ENCODE measurements at places on chromosomes 2 and 18.

GRCh38 chr2:42794271-42795046 lies 2.1 kb upstream of the HAAO start:
- DNase-seq = peak; percentile 51

DNA sequence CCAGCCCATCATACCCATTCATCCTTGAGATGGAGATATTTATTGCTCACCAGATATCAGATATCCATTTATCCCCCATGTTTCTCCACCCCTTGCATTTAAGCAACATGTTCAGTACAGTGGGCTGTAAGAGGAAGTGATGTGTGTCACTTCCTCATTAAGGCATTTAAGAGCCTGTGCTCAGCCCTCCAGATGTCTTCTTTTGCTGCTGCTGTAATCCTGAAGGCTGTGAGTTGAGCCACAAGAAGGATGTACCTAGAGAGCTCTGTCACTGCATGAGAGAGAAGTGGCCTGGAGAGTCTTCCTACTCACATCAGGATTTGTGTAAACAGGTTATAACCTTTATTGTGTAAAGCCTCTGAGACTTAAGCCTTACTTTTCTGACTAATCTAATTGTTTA lies 151.8 kb upstream of the UNC80 start:
- DNase-seq = no peak

GRCh38 chr2:234999740-235000425 lies 48.1 kb downstream of the SH3BP4 start:
- no peak for DNase-seq

- no peak for DNase-seq
Observed at GRCh38 chr2:237980087-237980486, 13.3 kb downstream of the UBE2F start.

- no peak for DNase-seq
Observed at GRCh38 chr2:23624378-23624777, 239.4 kb downstream of the KLHL29 start.

DNA sequence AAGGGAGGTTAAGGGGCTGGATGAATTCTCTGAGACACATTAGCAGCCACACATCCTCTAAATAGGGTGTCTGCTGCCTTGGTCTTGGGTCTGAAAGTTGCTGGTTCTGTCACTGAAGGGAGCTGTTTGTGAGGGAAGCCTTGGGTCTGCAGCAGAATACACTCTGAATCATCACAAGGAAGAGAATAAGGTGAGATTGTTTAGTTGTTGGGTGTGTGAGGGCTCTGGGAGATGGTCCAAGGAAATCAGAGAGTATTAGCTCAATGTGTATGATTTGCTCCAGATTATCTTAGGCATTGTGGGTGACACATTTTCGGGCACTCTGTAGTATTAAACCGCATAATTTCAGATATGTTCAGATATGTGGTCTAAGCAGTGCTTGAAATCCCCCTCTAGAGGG lies 548.5 kb downstream of the SLC4A3 start:
- DNase-seq = no peak

- no peak for DNase-seq
Observed at GRCh38 chr2:43407935-43408334, 181.5 kb upstream of the ZFP36L2 start.

DNA sequence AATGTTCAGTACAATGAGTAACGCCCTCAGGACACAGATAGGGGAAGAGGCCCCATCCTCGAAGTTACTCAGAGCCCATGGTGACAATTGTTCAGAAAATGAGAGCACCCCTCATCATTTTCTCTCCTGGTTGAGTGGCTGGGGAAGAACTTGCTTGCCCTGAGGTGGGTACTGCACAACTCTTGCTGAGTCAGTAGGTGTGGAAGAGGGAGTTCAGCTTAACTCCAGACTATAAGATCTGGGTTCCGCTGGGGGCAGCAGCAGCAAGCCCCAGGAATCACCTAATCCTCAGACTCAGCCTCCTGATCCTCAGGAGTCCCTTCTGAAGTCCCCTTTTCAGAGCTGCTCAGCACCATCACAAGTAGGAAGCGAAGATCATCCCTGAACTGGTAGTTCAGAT lies 123.7 kb downstream of the PIEZO2 start:
- no peak for DNase-seq

GRCh38 chr2:151918308-151918707 lies 90.1 kb upstream of the ARL5A start:
- no peak for DNase-seq

DNA sequence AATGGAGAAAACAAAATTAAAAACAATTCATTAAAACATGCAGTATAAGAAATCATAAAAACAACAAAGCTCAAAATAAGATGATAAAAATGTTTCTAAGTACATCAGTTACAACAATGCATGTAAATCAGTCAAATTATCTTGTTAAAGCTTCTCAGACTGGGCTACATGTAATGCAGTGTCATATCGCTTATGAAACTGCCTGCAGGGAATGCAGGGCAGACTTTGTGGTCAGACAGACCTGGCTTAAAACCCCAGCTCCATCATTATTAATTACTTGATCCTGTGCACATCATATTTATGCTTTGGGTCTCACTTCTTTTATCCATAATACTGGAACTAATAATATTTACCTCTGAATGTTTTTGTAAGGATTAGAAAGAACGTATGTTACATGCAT lies 74.6 kb downstream of the PID1 start:
- DNase-seq = no peak

- DNase-seq = no peak
Observed at GRCh38 chr18:52183107-52183506, 156.9 kb upstream of the DCC start.

DNA sequence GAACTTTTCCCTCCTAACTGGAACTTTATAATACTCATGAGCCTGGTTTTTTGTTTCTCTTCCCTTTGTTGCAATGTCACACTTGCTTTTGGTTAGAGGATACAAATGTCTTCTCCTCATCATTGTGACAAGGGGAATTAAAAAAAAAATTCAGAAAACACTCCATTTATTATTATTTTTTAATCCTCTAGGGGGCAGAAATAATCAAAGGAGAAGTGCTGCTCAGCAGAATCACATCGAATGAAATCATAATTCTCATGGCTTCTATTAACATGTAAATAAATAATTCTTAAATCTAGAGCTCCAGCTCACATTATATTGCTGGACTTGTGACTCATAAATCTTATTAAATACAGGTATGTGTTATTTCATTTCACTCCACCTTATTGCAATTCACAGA lies 273.8 kb downstream of the TRIB2 start:
- no peak for DNase-seq

DNA sequence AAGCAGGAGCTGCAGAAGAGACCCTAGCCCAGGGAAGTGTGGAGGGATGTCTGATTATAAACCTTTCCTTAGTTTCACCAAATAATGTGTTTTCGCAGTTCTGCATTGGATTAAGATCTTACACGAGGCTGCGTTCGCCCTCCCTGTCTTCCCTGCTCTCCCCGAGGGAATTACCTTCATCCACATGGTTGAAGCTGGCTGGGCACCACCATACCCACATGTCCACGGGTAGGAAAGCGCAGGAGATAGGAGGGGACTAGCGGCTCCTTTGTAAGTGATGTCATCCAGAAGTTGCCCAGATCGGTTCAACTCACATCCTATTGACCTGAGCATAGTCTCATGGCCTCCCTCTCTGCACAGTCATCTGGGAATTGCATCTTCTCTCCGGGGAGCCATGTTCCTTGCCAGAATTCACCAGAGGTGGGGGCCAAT lies 1.1 kb downstream of the TTL start:
- DNase-seq = peak; percentile 45

GRCh38 chr18:79932907-79933306 lies 18.5 kb downstream of the SLC66A2 start:
- DNase-seq = no peak

GRCh38 chr2:29281916-29282247 lies 166.7 kb downstream of the CLIP4 start:
- DNase-seq = no peak

DNA sequence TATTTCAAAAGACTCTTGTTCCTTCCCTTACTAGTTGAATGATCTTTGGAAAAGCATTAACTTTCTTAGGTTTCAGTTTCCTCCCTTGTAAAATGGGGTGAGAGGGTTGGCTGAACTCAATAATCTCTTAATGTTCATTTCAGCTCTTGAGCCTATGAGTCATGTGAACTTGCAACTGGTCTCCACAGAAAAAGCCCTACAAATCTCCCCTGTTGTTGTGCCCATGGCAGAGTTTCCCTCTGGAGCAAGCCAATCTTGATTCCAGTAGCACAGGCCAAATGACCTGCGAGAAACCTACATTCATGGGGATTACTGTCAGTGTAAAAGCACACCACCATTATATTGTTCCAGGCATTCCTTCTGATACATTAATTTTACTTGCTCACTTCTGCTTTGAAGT lies 388.9 kb downstream of the ALK start:
- no peak for DNase-seq

- no peak for DNase-seq
Observed at GRCh38 chr2:3254442-3254941, 123.1 kb downstream of the EIPR1 start.

DNA sequence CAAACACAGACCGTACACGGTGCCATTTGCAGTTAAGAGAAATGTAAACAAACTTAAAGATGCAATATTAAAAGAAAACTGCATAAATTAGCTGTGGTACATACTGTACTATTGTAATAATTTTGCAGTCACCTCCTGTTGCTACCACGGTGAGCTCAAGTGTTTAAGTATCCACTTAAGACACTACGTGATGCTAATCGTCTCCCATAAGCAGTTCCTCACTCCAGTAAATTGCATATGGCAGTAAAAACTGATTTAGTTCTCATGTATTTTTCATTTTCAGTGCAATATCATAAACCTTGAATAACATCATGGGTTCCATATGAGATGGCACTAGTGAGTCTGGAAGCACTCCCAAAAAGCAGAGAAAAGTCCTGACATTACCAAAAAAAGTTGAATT lies 14.4 kb downstream of the CLEC4F start:
- peak; percentile 66 for DNase-seq

DNA sequence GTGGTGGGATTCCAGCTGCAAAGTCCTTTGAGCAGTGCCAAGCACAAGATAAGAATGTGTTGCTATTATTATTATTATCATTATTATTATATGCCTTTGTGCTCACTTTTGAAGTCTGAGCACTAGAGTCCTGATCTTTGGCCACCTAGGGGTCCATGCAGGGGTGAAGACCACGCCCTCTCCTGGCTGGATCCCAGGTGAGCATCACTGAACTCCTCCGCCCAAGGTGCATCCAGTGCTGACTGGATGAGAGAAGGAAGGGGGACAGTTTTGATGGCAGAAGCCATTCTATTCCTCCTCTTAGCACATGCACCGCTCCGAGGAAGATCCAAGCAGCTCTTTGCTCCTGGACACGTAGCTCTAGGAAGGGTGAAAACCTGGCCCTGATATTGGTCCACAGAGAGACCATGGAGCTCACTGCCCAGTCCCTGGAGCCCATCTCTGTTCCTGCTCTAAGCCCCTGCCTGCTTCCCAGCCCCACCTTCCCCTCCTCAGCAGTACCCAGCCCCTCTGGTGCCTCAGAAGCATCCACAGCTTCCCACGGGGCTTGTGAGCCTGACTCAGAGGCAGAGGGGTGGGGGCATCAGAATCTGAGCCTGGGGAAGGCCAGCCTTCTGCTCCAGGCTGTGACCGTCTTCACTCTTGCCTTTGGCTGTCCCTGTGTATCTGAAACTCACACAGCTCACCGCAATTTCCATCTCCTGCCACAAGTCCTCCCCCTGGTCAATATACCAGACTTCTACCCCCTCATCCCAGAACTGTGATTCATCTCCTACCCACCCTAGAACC lies 45.4 kb downstream of the MCFD2 start:
- no peak for DNase-seq

- DNase-seq = no peak
Observed at GRCh38 chr2:113791697-113792590, 35.5 kb upstream of the SLC35F5 start.

DNA sequence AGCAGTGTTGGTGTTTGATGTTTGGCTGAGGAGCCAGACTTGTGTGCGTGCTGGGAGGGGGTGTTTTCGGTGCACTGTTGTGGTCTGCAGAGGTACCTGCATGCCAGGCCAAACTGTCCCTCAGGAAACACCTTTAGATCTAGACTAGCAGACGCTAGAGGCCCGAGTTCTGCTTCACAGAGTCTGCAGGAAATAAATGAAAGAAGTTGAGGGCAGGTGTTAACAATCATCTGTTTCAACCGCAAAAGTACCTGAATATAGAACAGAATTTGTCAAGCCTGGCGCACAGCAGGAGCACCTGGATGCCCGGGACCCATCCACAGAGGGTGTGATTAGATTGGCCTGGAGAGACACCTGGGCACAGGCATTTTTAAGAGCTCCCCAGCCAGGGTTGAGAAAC lies 40.5 kb upstream of the REL start:
- DNase-seq = peak; percentile 31

DNA sequence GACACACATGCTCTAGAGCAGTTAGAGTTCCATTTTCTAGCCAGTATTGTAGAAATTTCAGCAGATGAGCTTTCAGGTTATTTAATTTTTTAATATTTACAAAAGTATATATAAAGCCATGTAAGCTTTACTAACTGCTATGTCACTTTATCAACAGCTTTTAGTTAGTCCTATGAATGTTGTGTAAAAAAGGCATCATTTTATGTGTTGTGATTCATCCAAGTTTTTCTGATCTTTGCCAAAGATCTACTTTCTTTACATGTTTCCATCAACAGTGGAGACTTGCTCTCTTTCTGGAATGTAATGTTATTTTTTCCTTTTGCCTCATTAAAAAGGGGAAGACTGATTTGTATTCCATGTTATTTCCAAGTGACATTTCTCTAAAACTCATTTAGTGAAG lies 125.2 kb upstream of the TFPI start:
- DNase-seq = no peak

Measured in NCI-H510A treated with DMSO at 0.1 percent for 48 hours (cell line).